ENCODE measurements at places on chromosomes 3 and 15. TPM values are rescaled to one million over a fixed set of nuclear protein-coding genes. Genes with fewer than 3 reads are reported as not detected.

RGMA gene
- polyA plus RNA-seq: 0.65 TPM

CIAO2A gene
- 93.2 TPM for polyA plus RNA-seq

CPNE9 gene
- polyA plus RNA-seq: not detected

TM4SF18 gene
- not detected for polyA plus RNA-seq

GOLGB1 gene
- 54.3 TPM for polyA plus RNA-seq

CCR9 gene
- polyA plus RNA-seq: not detected

CCDC80 gene
- 2,264 TPM for polyA plus RNA-seq

AAGAB gene
- 44.1 TPM for polyA plus RNA-seq

Measured in GM23248 (cell line).